ENCODE measurements at places on chromosomes 4 and X.

DNA sequence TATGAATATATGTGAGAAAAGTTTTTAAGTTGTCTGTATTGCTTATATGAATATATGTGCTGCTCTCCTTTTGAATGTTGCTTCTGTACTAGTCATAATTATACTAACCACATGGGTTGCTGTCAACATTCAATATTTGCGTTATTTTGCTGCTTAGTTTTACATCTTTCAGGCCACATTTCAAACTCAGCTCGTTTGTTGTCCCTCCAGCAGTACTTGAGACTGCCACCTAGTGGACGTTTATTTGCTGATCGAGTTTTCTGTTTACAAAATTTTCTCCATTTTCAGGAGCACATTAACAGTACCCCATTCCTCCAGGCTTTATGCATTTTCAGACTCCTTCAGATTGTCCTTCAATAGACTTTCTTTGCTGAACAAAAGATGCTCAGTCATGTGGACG is 75.8 kb downstream of the NUDT11 start:
- peak; percentile 29 for DNase-seq

GRCh38 chr4:76182463-76182862 is 31.2 kb downstream of the SCARB2 start:
- DNase-seq, result no peak

DNA sequence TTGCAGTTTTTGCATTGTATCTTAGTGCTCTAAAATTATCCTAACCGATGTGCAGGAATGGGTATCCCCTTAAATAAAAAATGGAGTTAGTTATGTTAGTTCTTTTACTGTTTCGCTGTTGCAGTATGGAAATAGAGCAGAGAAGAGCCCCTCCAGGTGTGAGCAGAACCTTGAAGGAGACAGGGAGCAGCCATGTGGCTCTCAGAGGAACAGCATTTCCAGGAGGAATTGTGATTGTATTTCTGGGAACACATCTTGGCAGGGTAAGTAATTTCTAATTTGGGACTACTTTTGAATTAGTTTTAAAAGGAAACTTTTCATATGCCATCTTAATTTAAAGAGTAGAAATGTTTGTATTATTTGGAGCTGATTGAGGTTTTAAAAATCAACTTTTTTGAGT is 5.3 kb upstream of the CCDC158 start:
- no peak for DNase-seq

DNA sequence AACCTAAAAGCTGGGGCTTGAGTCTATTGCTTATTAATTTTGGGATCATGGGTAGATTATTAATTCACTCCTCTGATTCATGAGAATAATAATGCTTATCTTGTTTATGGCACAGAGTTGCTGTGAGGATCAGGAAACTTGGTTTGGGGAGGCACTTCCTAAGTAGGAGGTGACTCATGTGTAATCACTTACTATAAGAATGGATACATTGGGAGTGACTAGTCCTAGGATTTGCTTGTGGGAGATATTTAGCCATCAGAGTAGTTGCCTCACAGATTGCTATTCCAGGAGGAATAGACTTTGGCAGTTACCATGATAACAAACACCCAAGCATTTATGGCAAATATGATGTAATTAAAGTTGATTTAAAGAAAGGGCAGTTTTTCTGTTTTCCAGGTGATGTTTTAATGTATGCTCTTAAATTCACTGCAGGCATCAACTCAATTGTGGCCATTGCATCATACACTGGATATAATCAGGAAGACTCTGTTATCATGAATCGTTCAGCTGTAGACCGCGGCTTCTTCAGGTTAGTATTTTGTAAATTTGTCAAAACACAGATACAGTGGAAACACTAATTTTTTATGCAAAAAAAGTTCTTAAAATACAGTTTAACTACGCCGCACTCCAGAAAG is 41.9 kb downstream of the POLR2B start:
- peak; percentile 88 for DNase-seq

DNA sequence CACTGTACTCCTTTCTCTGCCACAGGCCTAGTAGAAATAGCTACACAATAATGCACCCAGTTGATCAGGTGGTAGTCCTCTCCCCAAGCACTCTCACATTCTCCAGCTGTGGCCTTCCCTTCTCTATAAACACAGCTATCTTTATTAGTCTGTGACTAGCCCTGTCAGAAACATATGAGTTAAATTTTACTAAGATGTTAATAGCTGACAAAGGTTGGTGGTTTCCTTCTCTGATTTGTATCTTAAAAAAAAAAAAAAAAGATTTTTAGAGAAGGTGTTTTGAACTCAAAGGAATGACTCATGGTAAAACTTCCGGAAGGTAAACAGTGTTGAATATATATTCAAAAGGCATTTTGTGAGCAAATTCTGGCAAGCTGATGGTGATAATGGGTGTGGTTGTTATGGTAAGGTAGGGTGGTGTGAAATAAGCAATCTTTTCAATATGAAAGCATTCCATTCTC is 327.4 kb downstream of the PPP3CA start:
- DNase-seq, result no peak

- no peak for DNase-seq
Observed at GRCh38 chr4:81594490-81595159, 122.9 kb upstream of the RASGEF1B start.

DNA sequence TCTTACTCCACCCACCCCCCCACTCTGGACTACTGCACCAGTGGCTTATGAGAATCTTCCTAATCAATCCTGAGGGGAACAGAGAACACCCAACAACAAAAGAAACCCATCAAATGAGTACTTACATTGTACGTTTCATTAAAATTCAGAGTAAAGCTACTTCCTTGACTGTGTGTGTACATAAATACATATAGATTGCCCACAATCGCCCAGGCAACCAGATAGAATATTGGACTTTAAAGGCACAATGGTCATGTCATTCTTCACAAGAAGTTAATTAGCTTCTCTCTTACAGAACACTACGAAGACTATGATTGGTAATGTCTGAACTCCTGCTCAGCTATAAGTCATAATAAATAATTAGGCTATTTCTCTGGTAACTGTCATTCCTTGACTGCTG is 12.2 kb upstream of the ATP11C start:
- no peak for DNase-seq

GRCh38 chr4:76028350-76028765 is 5.1 kb upstream of the CXCL10 start:
- no peak for DNase-seq

- no peak for DNase-seq
Observed at GRCh38 chr4:77960367-77960766, 96.8 kb upstream of the FRAS1 start.

DNA sequence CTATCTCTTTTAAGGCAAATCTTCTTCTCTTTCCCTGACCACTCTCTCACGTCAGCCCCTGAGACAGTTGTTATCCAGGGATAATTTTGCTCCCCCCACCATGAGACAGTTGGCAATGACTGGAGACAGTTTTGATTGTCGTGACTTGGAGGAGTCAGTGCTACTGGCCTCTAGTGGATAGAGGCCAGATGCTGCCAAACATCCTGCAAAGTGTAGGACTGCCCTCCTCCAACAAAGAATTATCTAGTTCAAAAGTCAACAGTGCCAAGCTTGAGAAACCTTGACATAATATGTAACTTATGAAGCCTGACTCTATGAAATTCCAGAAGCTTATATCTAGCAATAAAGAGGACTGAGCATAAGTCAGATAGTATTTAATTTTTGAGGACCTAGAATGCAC is 502.1 kb upstream of the IGFBP7 start:
- DNase-seq, result no peak

DNA sequence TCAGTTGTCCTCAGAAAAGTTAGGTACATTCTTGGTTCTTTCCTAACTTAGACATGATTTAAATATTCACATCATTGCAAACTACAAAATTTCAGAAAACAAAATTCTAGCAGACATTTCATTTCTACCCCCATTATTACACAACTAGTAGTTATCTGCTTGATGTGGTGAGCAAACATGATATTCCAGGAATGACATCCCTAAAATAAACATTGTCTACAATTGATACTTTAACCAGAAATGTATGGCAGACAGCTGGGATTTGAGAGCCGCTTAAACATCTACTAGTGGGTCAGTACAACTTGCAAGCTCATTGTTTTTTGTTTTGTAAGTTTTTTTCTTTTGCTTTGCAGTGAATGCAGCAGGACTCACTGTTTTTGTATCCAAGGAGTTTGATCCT is 32.1 kb upstream of the AMBN start:
- no peak for DNase-seq

DNA sequence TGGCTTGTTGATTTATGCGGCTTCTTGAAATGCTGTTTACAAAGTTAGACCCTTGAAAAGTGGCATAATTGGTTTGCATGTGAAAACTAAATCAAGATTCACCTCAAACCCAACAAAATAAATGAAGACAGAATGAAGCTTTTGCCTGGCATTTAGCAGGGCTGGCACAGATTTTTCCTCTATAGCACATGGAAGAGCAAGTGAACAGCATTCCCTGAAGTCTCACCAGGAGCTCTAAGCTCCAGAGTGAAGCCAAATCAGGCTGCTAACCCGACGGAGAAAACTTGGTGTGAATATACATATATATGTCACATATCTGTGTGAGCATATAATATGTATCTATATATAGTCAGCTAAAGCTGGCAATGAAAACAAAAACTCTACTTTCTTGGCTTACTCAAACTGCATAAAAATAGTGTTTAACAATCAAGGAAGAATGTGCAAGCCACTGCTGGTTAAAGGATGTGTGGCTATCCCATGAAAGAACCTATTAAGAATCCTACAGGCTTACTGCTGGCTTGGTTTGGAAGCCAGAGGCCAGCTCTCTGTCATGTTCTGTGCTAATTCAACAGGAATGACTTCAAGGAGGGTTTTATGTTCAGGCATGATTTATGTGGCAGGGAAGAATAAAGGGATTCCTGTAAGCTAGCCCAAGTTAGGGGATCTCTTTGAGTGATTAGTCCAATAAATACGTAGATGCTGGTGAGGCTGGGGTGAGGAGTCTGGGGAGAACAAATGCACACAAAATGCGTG is 69.9 kb downstream of the MFAP3L start:
- peak; percentile 83 for DNase-seq

GRCh38 chr4:165612936-165613335 is 234.1 kb downstream of the CPE start:
- no peak for DNase-seq

GRCh38 chrX:62923093-62923492 is 428.0 kb downstream of the SPIN4 start:
- DNase-seq, result no peak

DNA sequence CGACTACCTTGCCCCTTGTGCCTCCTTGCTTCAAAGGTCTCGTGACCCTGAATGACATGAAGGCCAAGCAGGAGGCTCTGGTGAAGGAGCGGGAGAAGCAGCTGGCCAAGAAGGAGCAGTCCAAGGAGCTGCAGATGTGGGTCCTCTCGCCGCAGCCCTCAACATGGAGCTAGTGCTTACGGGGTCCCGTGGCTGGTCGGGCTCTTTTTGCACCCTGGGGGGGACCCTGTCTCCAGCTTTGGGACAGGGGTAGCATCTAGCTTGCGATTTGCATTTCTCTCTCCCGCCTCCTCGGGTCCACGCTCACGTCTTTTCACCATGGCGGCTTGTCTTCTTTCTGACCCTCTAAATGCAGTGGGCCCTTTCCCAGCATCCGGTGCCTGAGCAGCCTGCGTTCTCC is 1.8 kb downstream of the FAM50A start:
- no peak for DNase-seq

DNA sequence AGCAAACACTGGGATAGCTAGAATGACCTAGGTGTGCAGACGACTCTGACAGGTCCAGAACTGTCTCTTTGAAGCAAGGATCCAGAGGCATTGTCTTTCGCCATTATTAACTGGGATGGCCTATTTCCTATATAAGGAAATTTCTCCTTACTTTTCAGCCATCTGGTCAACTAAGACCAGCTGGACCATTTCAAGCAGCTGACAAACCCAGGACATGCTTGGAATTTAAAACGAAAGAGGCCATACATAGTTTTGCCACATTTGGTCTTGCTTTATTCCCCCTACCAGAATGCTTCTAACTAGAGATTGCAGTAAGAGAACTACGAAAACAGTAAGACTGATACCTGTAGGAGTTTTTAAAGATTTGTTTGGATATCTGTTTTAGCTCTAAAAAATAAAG is 87.0 kb downstream of the GLRA2 start:
- peak; percentile 16 for DNase-seq

GRCh38 chr4:71609167-71609566 is 174.7 kb downstream of the GC start:
- peak; percentile 50 for DNase-seq

Measured in fibroblast of skin of back (primary cell).